ENCODE measurements at places on chromosomes 3 and 15.

- DNase-seq = no peak
Measured at GRCh38 chr15:70077188-70078147, 20.2 kb downstream of the TLE3 start.

- no peak for DNase-seq
Measured at GRCh38 chr3:178446059-178446458, 90.2 kb upstream of the KCNMB2 start.

GRCh38 chr3:141486496-141486745, 406 bp upstream of the RASA2 start:
- no peak for DNase-seq

DNA sequence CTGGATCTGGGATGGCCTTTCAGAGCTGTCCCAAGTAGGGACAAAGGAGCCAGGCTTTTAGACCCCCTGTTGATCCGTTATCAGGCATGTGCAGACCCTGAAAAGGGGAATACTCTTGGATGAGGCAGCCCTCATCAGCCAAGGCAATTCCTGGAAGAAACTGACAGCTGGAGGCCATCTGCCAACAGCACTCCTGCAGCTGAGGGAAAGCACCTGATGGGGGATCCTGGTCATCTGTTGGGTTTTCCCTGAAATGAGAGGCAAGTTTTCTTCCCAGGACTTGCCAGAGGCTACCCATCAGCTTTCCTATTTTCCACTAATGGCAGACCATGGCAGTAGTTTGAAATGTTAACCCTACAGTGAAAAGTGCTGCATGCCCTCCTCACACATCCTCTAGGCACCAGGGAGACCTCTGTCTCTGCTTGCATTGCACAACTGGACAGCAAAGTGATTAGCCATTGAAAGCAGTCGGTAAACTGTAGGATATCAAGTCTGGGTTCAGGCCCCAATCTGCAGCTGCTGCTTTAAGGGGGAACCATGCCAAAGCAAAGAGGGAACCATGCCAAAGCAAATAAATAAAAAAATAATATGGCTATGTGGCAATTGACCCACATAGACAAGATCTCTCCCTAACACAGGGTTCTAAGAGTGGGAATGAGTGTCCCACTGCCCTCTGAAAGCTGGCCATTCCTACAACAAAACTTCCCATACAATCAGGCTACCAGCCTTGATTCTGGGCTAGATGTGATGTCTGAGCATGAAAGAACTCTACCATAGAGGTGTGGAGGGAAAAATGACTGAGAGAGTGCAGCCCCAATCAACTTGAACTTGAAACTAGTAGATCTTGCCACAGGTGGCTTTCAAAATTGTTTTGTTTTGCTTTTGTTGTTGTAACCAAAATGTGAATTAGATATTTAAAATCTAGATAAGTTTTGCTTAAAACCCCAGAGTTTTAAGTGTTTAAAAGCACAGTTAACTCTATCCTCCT, 232.0 kb upstream of the STT3B start:
- DNase-seq = no peak

DNA sequence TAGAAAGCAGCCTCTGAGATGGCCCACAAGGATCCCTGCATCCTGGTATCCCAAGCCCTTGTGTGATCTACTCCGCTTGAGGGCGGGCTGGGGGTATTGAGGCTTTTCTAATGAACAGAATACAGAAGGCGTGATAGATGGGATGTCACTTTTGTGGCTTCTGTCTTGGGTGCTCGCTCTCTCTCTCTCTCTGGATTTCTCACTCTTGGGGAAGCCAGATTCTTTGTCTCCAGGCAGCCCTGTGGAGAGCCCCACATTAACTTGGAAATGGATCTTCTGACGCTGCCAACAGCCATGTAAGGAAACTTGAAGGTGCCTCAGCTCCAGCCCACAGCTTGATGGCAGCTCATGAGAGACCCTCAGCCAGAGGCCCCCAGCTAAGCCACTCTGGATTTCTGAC, 26.9 kb upstream of the SEC62 start:
- DNase-seq = no peak
